ENCODE measurements at places on chromosomes 12 and 14. TPM values are rescaled to one million over a fixed set of nuclear protein-coding genes. Genes with fewer than 3 reads are reported as not detected.

The TAS2R31 gene
- total RNA-seq: 7.2 TPM

The ADAM20 gene
- 0.65 TPM for total RNA-seq

The DHRS4L2 gene
- 10.8 TPM for total RNA-seq

The SLCO1B3 gene
- total RNA-seq: not detected

The ACACB gene
- 2.6 TPM for total RNA-seq

The REC8 gene
- 4.1 TPM for total RNA-seq

The IL26 gene
- total RNA-seq: not detected

The AQP6 gene
- not detected for total RNA-seq

The AJUBA gene
- 71.9 TPM for total RNA-seq

The LIN7A gene
- total RNA-seq: 0.19 TPM

The OAS1 gene
- total RNA-seq: 7.5 TPM

The C12orf54 gene
- not detected for total RNA-seq

The GLT8D2 gene
- total RNA-seq: 0.76 TPM

Measured in vein endothelial cell (primary cell).